ENCODE measurements at places on chromosomes 5 and 9.

- DNase-seq = no peak
These were observed 44.6 kb upstream of the LPCAT1 start for GRCh38 chr5:1568201-1568979.

DNA sequence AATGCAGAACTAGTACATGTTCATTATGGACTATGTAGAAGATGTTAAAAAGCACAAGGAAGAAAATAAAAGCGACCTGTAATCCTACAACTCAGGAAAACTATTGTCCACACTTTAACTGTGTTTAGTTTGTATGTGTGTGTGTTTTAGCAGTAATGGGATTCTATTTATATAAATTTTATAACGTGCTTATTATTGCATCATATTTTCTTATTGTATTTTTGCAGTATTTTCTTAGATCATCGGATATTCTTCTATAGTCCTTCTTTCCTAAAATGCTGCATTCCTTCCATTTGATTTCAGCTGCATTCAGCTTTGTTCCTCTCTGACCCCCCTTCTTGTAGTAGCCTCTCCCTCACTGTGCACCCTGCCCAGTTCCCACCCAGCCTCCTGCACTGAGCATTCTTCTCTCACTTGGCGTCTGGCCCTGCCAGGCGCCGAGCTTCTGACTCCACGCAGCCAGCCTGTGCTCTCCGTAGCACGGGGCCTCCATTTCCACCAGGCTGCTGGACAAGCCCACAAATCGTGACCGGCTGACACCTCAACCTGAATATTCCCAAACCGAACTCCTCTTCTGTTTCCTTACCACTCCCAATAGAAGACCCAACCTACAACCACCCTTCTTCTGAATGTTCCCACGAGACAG lies 39.9 kb downstream of the MVB12B start:
- no peak for DNase-seq

GRCh38 chr5:96434201-96434645 lies 1.2 kb upstream of the PCSK1 start:
- DNase-seq = no peak

DNA sequence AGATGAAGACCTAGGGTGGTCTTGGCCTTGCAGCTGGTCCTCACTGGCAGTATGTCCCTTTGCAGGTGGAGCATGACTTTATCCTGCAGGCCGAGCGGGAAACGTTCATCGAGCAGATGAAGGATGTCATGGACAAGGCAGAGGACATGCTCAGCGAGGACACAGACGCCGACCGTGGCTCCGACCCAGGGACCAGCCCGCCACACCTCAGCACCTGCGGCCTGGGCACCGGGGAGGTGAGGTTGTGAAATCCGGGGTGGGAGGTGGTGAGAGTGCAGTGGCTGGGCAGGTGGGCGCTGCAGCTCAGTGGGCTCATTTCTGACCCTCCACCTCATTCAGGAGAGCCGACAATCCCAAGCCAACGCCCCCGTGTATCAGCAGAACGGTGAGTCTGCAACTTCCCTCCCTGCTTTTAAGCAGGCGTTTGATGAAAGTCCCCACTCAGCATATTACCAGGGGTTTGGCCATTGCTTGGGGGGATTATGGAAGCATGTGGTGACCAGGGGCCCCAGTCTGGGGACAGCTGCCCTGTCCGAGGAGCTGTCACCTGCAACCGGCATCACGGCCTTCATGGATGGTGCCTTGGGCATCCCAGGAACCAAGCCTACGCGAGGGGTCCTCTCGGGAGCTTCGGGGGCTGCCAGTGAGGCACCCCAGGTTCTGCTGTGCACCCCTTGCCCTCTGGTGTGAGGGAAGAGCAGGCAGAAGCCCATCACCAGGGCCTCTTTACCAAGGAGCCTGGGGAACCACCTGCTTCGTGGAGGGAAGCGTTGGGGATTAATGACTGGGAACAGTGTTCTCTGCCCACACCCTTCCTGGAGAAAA lies 84.0 kb downstream of the WNK2 start:
- peak; percentile 7 for DNase-seq

DNA sequence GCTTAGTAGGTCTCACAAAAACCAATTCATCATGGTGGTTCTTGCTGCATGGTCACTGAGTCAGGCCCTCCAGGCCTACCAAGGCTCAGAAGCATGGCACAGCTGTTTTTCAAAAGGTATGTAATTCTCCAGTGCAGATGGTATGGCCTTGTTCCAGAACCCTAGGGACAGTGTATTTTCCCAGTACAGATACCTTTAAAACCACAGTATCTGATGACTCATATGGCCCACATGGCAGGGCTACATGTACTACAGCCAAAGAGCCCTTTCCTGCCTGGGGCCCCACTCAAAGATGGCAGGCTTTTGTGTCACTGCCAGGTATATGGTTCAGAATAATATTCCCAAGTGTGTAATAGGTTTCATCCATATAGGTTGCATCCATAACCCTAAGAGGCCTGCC lies 16.5 kb downstream of the CSF2 start:
- no peak for DNase-seq

DNA sequence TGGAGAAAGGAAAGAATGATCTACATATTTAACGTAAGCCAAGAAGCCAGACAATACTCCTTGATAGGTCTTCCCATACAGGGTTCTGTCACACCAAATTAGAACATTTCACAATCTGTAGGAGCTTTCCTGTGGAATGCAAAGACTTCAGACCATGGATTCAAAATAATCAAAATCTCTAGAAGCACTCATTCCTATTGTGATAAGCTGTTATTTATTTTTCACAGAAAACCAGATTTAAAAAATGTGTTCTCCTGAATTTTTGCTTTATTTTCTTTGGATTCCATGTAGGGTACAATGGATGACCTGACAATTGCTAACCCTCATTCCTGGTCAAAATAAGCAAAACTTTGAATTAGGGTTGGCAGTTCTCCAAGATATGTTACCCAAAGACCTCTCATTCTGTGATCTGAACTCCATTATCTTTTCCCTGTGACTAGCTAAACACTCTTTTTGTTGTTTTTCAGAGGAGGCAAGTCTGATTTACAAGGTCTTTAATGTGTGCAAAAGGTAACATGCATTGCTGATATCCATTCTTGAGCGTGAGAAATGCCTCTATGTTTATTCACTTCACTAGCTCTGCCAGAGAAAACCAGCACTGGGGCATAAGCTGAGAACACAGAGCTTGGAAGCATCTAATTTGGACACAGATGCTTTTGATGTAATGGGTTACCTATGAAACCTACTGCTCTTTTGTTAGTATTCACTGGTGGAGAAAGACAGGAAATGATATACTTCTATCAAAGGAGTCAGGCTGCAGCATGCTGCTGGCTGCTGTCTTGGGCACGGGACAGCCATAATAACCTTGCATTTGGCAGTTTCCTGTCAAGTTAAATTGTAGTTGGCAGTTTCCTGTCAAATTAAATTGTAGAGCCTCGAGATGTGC lies 31.4 kb downstream of the ACTBL2 start:
- no peak for DNase-seq

- DNase-seq = no peak
These were observed 180.8 kb downstream of the RASEF start for GRCh38 chr9:82882138-82882537.

- DNase-seq = no peak
These were observed 12.4 kb downstream of the ZNF474 start for GRCh38 chr5:122141751-122142150.

GRCh38 chr9:137579259-137579604 lies 507 bp upstream of the DPH7 start:
- no peak for DNase-seq

GRCh38 chr5:142175461-142176142 lies 67.0 kb downstream of the NDFIP1 start:
- no peak for DNase-seq

GRCh38 chr9:8622222-8622802 lies 822.7 kb upstream of the DMAC1 start:
- DNase-seq = no peak

DNA sequence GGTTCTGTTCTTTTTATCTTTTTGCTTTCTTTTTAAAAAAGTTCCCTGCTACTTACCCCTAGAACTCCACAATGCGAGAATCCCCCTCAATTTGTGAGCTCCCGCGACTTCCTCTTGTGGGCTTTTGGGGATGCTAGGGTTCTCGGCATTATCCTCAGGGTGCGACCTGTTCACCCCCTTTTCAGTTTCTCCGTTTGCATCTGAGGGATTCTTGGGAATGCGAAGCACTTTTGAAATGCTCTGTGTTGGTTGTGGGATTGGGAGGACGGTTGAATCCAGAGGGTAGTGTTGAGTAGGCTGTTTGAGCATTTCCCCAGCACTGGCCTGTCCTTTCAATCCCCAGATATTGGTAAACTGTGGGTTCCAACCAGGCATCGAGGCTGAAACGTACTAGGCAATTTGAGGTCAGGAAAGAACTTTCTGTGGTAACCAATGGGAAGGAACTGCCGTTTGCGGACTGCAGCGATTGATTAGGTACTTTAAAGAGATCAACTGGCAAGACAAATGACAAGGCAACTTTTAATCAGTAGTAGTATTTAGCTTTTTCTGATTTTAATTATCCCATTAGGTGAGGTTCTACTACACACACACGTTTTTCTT lies 415 bp downstream of the XRCC4 start:
- no peak for DNase-seq

All from activated CD4-positive, alpha-beta T cell treated with anti-CD3 and anti-CD28 coated beads for 1 hour (primary cell).